Breast epithelium (tissue), 4 donors: ENCODE measurements at places on chromosomes 4 and X.

DNA sequence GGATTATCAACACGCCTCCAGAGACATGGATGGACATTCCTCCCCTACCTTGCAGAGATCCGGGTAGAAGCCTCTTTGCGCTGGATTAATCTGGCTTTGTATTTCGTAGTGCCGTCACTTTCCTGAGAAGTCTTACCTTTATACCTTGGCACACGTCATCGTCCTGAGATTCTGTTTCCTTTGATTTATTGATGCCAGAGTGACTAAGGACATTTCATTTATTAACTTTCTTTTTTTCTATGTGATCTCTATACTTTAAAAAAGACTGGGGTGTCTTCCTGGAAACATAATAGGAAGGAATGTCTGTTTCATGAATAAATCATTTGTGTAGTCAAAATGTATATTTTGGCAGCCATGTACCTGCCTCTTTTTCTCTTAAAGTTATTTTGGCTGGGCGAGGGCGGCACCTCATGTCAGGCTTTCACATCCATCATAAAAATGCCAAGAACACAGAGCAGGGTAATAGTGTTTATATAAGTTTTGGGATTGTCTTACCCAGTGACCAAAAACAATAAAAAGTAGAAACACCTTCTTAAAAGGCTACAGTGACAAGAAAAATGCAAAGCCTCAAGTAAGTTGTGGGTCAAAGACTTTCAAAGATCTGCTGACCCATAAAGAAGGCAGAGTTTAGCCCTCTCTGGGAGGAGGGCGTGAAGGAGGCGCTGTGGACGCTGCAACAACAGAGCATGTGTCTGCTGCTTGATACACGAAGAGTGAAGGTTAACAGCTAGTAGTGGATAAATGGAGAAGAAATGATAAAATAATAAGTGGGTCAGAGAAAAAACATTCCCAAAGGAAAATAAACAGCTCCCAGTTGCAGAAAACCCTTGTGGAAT, 124.4 kb downstream of the SHROOM3 start:
- peaks cover 17% of the 10 kb centered on the region for H3K4me1 ChIP-seq
- no peaks in the 10 kb centered on the region for H3K36me3 ChIP-seq
- no peaks in the 10 kb centered on the region for H3K27me3 ChIP-seq
- DNase-seq: no peak

DNA sequence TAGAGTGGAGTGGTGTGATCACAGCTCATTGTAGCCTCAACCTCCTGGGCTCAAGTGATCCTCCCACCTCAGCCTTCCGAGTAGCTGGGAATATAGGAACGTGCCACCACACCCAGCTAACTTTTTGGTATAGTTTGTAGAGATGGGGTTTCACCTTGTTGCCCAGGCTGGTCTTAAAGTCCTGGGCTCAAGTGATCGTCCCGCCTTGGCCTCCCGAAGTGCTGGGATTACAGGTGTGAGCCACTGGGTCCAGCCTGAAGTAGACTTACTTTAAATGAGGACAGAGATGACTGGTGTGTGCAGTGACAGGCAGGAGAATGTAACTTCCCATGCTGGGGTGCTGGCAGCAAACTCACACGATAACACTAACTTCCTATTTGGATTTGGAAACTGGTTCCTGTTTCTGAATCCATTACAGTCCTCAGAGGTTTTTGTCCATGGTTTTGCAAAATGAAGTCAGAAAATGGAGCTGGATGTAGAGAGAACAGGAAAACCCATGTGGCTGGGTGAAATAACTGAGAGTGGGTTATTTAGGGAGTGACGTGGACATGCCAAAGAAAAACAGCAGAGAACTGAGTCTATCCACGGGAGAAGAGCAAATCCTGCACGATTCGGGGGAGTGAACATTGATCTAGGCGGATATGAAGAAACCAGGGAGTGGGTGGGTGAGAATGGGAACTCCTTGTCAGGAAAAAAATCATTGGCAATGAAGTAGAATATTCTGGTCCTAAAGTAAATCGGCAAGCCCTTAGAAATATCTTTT, 95.6 kb downstream of the GATB start:
- no peak overlapping the region for H3K4me3 ChIP-seq
- H3K4me1 ChIP-seq: no peaks in the 10 kb centered on the region
- H3K27ac ChIP-seq: no peak overlapping the region
- no peak for DNase-seq
- no peaks in the 10 kb centered on the region for H3K27me3 ChIP-seq

GRCh38 chr4:83252782-83253405, 31.7 kb downstream of the COQ2 start:
- no peak overlapping the region for H3K4me3 ChIP-seq
- no peaks in the 10 kb centered on the region for H3K27me3 ChIP-seq
- no peak overlapping the region for H3K27ac ChIP-seq

DNA sequence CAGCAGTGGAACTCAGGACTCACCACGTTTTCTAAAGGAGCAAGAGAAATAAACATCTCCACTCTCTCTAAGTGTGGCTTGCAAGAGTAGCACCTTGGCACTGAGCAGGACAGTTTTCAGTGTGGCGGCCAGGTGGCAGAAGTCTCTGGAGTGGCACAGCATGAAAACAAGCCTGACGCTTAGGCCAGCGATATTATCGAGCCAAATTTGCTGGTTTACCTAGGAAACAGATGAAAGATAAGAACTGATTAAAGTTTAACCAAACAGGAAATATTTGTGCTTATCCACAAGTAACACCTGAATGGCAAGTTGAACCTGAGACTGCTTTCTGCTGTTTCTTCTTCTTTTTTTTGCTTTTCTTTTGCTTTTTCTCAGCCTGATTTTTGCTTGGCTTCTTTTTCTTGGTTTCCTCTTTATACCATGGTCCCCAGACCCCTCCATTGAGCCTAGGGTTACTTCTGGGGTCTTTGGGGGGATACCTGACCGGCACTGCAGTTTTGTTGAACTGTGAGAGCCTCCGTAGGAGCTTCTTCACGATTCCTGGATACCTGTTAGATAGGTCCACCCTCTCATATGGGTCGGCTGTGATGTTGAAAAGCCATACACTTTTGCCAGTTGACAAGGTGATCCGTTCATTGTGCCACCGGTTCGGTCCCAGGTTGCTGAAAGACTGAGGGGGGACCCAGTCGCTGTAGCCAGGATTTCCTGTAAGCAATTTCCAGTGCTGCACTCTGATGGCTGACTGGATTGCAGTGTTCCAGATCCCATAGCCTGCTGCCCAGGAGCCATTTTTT, 77.3 kb downstream of the ARSJ start:
- no peaks in the 10 kb centered on the region for H3K36me3 ChIP-seq
- H3K4me3 ChIP-seq: no peak overlapping the region
- no peaks in the 10 kb centered on the region for H3K4me1 ChIP-seq

DNA sequence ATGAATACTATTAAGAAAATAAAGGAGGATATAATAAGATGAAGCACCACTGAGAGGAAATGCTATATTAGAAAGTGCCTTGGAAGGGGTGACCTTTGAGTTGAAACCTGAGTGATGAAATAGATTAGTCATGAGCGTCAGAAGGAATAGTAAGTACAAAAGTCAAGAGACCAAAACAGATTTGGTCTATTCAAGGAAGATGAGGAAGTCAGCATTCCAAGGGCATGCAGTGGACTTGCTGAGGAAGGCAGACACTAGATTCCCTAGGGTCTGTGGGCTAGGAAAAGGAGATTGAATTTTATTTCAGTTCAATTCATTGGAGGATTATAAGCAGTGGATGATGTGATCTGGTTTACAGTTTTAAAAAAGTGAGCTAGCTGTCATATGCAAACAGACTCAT, 73.0 kb upstream of the WDFY3 start:
- no peaks in the 10 kb centered on the region for H3K27me3 ChIP-seq
- no peak for DNase-seq
- no peaks in the 10 kb centered on the region for H3K4me1 ChIP-seq
- H3K27ac ChIP-seq: no peak overlapping the region
- H3K36me3 ChIP-seq: no peaks in the 10 kb centered on the region
- no peak overlapping the region for H3K4me3 ChIP-seq
